Right atrium auricular region (tissue), 2 donors: ENCODE measurements at places on chromosomes 7 and 10. TPM values are rescaled to one million over a fixed set of nuclear protein-coding genes. Genes with fewer than 3 reads are reported as not detected.

ATOH7 gene
- not detected for total RNA-seq

MRPS24 gene
- total RNA-seq, result 171 TPM

STEAP1 gene
- 8.7 TPM for total RNA-seq

ANKRD30A gene
- total RNA-seq, result not detected

CD36 gene
- 421 TPM for total RNA-seq

MACC1 gene
- not detected for total RNA-seq

AGBL3 gene
- 0.67 TPM for total RNA-seq

ZNF479 gene
- total RNA-seq, result not detected

RHOBTB1 gene
- total RNA-seq, result 13.2 TPM

NEURL1 gene
- 0.12 TPM for total RNA-seq

NRG3 gene
- 0.70 TPM for total RNA-seq

EPHA1 gene
- total RNA-seq, result 0.71 TPM

EIF4EBP2 gene
- total RNA-seq, result 116 TPM

ANKRD22 gene
- total RNA-seq, result not detected

PRLHR gene
- not detected for total RNA-seq

CUX1 gene
- total RNA-seq, result 71.1 TPM

GIMAP8 gene
- 9.6 TPM for total RNA-seq

H2BK1 gene
- not detected for total RNA-seq

EN2 gene
- total RNA-seq, result not detected
